ENCODE measurements at places on chromosomes 7 and 10.
A peak's percentile ranks its signal among the peaks of the same experiment; 100 is the strongest.

DNA sequence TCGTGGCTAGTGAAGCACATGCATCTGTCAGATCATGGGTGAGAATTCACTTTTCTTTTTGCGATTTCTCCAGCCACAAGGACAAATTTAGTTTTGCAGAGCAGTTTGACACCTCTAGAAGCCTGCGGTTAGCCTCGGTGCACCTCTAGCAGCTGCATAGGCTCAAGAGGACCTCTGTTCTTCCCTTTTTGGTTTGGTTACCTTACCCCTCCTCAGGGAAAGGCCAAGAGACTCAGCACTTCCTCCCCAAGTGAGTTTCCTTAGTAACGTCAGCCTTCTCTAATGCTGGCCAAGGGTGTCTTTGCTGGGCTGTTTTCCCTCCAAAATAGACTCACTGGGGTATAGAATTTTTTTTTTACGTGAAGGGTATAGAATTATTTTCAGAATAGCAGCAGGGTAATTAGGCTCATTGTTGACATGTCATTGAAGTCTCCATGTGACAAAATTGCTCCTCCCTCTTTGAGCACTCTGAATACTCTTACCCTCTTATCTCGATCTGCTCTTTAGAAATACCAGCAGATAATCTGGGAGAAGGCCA lies 97.8 kb downstream of the AUTS2 start:
- no peak for DNase-seq

GRCh38 chr7:12584930-12585329 lies 14.4 kb downstream of the SCIN start:
- no peak for DNase-seq

GRCh38 chr7:46195934-46196333 lies 274.9 kb upstream of the IGFBP3 start:
- no peak for DNase-seq

GRCh38 chr10:3426190-3426845 lies 253.7 kb upstream of the PITRM1 start:
- DNase-seq: no peak

- DNase-seq: peak; percentile 21
Measured at GRCh38 chr10:117496616-117497028, 45.9 kb upstream of the EMX2 start.

- DNase-seq: no peak
Measured at GRCh38 chr10:17109046-17109445, 20.6 kb downstream of the CUBN start.
